ENCODE measurements at places on chromosomes 16 and 17.

DNA sequence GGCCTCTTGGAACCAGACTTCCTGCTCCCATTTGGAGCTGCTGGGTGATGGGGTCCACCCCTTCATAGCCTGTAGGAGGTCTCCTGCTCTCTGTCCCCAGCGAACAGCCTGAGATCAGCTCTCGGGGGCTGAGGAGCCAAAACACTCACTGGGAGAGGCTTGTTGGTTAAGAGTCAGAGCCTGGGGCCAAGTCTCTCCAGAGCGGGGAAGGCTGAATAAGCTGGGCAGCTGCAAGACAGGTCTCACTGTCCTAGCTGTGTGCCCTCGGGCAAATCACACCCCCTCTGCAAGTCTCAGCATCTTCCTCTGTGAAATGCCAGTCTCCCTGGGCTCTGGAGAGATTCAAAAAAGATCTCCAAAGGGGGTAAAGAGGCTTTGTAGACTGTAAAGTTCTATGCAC lies 174.6 kb downstream of the WSCD1 start:
- DNase-seq, result no peak

DNA sequence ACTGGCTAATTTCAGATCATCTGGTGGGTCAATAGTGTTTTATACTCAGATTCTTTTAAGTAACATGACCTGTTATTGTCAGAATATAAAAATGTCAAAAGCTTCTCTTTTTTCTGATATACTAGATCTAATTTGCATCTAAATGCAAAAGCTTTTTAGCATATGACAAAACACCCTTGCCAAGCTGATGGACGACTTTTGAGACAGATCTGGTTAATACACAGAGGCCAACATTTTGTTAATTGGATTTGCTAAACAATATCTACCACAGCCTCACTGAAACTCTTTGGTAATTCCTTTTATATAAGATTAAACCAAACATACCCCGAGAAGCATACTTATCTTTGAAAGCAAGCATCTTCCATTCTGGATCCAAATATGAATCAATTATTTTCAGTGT lies 10.3 kb upstream of the NOL11 start:
- DNase-seq, result no peak

DNA sequence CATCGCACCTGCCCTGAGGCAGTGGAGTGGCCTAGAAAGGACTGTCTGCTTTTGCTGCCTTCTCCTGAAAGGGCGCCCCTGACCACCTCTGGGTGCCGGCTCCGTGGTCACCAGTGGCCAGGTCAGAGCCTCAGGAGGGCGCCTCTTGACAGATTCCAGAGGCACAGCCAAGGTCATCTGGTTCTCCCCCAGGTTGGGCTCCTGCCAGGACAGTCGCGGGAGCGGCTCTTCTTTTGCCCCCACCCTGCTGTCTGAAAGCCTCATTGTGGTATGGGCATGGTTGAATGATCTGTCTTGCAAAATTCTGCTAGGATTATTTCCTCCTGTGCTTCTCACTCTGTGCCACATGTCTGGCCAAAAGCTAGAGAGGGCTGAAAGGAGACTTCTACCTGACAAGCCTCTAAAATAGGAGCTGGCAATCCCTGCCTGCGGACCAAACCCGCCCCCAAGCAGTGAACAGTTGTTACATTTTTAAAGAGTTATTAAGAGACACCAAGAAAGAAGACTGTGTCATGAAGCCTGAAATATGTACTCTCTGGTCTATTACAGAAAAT lies 82.8 kb downstream of the SNX29 start:
- DNase-seq, result peak; percentile 18

DNA sequence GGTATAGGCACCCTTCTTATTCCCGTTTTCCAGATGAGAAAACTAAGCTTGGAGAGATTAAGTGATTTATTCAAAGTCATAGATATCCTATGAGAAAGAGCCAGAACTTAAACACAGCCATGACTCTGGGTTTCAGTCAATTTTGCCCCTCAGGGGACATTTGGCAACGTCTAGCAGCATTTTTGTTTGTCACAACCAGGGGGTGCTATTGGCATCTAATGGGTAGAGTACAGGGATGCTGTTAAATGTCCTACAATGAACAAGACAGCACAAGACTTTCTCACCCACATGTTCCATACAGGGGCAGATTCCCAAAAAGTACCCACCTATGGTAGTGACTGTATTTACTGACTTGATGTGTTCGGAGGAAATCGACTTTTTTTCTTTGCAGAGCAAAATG lies 4.8 kb upstream of the SHISA9 start:
- DNase-seq, result peak; percentile 69

- DNase-seq, result no peak
Measured at GRCh38 chr16:64910356-64910755, 211.5 kb downstream of the CDH11 start.

DNA sequence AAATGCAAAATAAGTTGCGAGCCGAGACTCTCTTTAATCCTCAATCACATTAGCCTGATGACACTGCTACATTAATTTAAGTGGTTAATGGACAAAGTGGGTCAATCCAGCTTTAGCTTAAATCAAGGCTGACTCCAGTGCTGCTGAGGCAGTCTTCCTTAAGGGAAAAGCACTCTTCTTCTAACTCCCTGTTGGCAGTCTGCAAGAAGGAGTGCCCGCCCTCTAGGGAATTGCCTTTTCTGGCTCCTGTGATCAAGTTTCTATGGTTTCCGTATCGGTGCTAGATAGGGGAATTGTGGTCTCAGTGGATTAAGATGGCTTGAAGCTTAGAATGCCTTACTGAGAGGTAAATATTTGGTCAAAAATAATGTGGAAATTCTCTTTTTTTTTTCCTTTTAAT lies 41.0 kb downstream of the HS3ST3B1 start:
- no peak for DNase-seq

DNA sequence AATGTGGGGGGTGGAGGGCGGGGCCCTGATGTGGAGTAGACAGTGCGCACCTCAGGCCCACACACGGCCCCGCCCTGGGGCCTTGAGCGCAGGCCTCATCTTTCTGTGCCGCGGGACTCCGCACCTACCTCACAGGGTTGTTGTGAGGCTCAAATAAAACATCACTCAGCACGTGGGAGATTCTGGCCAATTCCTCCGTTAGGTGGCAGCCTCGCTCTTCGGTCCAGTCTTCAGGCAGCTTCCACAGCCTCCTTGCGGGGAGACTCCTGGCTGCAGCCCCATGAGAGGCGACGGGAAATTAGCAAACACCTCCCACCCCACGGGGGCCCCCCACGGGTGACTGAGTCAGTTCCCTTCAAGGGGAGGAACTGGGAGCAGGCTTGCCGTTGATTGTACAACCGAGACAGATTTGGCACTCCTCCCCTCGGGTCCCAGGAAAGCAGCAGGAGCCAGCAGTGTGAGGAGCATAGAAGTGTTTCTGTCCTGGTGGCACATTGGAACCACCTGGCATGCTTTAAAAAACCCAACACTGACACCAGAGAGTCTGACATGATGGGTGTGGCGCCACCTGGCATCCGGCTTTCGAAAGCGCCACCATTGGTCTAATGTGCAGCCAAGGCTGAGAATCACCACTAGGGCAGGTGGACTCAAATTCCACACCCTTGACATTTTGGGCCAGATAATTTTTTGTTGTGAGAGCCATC lies 7.6 kb downstream of the MRM1 start:
- peak; percentile 49 for DNase-seq

GRCh38 chr16:75477680-75478473 lies 13.4 kb upstream of the TMEM170A start:
- peak; percentile 13 for DNase-seq

DNA sequence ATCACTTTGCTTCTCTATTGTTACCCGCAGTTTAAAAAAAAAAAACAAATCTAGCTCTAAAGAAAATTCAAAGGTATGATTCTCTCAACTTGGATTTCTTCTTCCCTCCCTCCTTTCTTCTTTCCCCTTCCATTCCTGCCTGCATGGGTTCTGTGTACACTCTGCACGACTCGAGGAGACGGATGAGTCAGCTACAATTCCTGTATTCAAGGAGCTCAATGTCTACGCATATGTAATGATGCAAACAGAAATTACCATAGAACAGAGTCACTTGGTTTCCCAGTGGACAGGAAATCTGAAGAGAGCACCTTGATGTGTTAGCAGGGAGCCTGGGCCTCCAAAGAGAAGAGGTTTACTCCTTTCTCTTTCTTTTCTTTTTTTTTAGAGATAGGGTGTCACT lies 92.3 kb downstream of the VPS53 start:
- no peak for DNase-seq

GRCh38 chr16:80932708-80933095 lies 74.0 kb downstream of the CMC2 start:
- DNase-seq, result no peak

GRCh38 chr16:71923941-71924690 lies 28.8 kb downstream of the IST1 start:
- no peak for DNase-seq

GRCh38 chr16:11252482-11252931 lies 3.5 kb downstream of the SOCS1 start:
- DNase-seq, result no peak
